ENCODE measurements at places on chromosomes 6 and 20.

GRCh38 chr6:156336733-156337132 is 440.4 kb upstream of the ARID1B start:
- no peak for DNase-seq

GRCh38 chr6:166361077-166361429 is 18.7 kb upstream of the SFT2D1 start:
- DNase-seq, result no peak

GRCh38 chr6:90368601-90369000 is 72.0 kb upstream of the BACH2 start:
- DNase-seq, result no peak

- DNase-seq, result no peak
Measured at GRCh38 chr6:44386929-44387345, 569 bp upstream of the CDC5L start.

DNA sequence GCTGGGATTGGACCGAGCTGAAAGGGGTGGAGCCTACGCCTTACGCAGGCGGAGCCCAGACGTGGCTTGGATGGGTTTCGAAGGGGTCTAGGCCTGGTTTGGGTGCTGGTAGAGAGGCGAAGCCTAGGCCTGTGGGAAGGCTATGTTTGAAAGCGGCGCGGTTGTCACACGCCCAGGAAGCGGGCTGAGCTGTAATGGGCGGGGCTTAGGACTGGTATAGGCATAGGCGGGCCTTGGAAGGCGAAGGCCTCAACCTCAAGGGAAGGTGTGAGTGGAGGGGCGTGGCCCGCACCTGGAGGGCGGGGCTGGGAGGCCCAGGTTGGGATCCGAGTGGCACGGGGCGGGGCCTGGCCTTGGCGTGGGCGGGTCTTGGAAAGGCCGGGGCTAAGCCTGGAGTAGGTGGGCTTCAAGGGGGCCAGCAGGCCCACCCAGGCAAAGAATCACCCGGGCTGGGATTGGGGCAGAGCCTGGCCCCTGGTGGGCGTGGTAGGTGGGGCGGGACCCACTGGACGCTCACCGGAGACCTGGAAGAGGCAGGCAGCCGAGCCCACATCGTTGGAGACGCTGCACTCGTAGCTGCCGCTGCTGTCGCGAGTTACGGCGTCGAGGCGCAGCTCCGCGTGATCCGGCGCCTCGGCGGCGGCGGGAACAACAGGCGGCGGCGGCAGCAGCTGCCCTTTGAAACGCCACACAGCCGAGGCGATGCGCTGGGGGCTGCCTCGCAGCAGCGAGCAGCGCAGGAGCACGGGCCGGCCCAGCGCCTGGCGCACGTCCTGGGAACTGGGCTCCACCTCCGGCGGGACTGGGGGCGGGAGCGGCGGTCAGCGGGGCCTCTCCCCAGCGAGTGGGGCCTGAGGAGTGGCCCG is 49.0 kb downstream of the MDGA1 start:
- peak; percentile 99 for DNase-seq

- no peak for DNase-seq
Measured at GRCh38 chr6:134533991-134534390, 216.1 kb upstream of the SGK1 start.

DNA sequence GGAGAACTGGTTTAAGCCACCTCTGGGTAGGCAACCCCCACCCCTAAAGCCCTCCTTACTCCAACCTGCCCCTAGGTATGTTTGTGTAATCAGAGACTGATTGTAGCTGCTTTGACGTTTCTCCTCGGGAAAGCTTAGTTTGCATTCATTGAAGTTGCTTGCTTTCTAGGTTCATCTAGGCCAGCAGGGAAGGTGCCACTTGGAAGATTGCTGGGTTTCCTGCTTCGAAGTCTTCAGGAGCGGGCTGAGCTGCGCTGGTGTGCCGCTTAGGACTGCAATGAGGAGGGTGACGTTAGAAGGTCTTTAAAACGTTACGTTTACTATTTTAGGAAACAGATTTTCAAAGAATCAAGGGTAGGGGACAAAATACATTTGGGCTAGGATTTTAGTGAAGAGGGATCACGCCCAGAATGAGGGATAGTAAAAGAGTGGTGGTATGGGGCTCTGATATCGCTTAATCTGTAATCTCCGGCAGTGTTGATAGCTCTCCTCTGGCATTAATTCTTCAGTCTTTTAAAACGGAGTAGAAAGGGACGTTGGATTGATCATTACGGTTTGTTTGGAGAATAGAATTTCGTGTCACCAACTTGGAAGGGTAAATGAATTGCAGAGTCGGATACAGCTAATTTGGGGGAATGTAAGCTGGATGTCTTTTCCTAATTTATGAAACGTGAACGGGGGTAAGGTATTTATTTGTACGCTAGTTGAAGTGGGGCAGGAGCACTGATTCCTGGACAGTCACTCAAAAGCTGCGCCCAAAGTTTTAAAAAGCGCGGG is 92.6 kb upstream of the PRDM1 start:
- peak; percentile 50 for DNase-seq

GRCh38 chr20:55070001-55070400 is 594.6 kb downstream of the DOK5 start:
- no peak for DNase-seq

- no peak for DNase-seq
Measured at GRCh38 chr6:2114100-2114499, 131.3 kb downstream of the GMDS start.

DNA sequence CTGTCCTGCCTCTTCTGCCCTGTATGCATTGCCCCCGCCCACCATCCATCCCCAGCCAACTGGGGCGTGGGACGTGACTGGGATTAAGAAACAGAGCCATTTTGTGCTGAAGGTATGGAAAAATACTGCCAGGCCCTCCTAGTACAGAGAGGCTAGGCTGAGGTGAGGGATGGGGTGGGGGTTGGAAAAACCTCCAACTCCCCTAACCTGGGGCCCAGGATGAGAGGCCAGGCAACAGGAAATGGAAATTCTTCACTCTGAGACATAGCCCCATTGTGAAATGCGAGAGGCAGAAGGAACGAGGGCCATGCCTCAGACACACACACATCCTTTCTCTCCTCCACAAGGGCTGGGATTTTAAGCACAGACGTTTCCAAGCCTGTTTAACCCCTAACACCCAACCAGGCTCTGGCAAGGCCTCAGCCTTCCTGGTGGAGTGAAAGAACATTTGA is 19.9 kb downstream of the KCNK5 start:
- peak; percentile 79 for DNase-seq

DNA sequence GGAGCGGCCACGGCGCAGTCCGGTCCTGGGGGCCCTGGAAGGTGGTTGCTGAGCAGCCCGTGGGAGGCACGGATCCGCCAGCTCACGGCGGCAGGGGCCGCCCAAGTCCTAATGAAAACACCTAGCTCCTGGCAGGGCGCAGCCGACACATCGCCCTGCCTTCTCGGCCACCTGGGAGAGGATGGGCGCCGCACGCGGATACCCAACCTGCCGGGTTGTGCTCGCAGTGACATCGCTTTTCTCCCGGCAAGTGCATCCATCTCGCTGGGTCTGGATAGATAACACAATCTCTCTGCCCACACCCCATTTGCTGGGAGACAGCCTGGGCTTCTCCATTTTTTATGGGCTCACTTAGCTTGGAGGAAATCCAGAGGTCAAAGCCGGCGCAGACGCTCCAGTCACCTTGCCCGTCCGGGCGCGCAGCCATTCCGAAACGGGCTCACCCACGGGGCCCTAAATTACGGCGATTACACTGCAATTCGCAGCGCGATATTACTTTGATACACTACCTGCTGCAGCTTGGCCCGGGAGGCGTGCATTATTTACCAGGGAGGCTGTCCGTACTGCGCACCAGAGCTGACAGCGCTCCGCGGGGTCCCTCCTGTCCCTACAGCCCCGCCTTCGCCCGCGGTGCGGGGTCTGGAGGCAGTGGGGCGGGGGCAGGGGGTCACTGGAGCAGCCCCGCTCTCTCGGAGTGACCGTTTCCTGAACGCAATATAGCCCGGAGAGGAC is 36.2 kb upstream of the CCDC167 start:
- DNase-seq, result peak; percentile 60
